ENCODE measurements at places on chromosomes 3 and 15.

- no peak for DNase-seq
These were observed 276.7 kb downstream of the CNTN4 start for GRCh38 chr3:2375376-2375775.

GRCh38 chr3:4907050-4907449 lies 72.2 kb upstream of the BHLHE40 start:
- no peak for DNase-seq

GRCh38 chr3:119042162-119042561 lies 7.5 kb upstream of the IGSF11 start:
- no peak for DNase-seq

DNA sequence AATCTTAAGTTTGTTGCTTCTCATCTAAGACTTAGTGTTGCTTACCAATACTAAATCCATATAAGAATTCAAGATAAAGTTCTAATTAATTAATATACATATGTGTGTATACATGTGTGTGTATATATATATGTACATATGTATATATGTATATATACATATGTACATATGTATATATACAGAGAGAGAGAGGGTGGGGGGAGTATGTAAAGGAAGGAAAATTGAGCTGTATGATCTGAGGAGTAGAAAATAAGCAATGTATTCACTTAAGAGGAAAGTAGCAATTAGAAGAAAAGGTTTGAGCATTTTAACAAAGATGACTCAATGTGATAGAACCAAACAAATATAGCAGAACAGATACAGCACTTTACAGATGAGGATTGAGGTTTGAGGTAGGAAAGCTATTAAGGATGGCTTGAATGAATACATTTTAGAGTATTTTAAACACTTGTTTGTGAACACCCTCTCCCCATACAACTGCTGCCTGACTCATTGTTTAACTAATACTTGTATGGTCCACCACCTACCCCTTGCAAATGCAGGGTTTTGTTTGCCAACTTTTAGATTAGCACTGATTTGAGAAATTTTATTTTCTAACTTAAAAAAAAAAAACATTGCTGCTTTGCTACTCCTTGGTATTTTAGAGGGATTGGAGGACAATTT lies 681.1 kb upstream of the CADM2 start:
- DNase-seq = no peak

DNA sequence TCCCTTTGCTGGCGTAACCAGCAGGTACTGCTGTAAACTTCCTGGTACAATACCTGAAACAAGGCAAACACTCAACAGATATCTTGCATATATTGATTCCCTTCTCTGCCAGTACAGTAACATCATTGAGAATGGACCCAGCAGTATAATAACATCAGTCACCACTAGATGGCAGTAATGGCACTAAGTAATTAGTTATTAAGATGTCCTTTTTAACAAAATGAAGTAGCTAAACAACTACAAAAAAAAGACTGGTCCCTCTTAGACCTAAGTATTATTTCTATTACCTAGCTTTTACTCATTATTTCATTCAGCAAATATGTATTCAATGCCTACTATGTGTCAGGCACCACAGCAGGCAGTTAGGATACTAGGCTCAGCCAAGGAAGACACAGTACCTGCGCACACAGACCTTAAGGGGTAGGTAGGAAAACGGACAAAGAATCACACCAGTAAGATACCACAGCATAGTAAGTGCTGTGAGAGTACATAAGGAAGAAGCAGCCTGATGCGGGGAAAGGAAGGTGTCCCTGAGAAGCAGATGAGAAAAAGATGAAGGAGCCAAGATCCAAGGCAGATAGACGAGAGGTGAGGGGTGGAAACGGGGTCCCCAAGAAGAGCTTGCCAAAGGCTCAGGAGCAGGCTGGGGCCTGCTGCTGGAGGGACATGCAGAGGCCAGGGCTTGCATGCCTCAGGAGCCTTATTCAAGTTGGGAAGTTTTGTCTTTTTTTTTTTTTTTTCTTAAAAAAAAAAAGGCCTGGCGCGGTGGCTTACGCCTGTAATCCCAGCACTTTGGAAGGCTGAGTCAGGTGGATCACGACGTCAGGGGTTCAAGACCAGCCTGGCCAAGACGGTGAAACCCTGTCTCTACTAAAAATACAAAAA lies 102.7 kb upstream of the CHD2 start:
- DNase-seq = peak; percentile 56

- DNase-seq = no peak
These were observed 84.3 kb upstream of the SPATA16 start for GRCh38 chr3:173225351-173225750.

GRCh38 chr3:108300103-108300849 lies 3.9 kb downstream of the HHLA2 start:
- DNase-seq = no peak

GRCh38 chr3:37171144-37171543 lies 3.2 kb downstream of the LRRFIP2 start:
- no peak for DNase-seq

DNA sequence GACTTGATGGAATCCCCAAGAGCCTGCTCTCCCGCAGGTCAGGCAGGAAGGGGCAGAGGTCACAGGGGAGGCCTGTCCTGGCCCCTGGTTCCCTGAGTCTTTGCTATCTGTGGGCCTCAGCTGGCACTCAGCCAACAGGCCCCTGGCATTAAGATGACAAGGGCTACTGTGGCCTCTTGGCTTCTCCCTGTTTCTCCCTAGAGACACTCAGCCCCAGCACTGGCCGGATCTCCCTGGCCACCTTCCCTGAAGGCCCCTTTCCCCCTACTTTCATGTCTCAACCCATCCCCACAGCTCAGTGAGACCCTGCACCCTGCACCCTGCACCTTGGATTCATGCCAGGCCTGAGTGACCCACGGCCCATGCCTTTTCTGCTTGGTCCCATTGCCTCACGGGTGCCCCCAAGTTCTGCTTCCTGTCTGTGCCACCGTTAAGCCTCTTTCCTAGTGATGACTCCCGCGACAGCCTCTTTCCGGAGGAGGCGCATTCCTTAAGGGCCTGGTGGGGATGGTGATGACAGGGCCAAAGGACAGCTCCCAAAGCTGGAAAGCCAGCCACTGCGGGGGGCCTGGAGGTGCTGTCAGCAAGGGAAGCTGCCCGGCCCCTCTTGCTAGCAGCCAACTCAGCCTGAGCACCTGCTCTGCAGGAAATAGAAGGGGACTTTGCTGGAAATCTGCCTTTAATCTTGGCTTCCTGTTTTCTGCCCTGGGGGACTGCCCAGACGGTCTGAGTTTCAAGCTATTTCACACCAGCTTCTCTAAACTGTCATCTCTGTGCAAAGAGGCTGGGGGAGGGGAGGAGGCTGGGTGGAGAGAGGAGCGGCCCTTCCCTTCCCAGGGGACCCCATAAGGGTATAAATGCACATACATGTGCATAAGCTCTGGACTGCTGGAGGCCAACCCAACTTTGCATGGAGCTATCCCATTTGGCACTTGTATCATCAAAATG lies 4.8 kb upstream of the CSK start:
- no peak for DNase-seq

DNA sequence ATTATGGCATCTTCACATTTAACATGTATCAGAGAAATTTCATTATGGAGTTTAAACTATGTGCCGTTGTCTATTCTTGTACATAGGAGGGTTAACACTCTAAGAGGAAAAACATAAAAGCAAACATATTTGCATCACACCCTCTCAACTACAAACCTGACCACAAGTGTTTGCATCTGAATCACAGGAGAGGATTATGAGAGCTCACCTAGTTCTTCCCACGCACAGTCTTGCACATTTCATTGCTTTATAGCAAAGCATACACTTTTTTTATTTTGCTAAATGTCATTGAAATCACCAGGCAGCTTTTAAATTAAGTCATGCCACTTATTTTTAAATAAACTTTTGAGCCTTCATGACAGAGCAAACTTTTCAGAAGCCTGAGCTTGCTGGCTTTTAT lies 12.5 kb downstream of the TRAT1 start:
- DNase-seq = no peak

DNA sequence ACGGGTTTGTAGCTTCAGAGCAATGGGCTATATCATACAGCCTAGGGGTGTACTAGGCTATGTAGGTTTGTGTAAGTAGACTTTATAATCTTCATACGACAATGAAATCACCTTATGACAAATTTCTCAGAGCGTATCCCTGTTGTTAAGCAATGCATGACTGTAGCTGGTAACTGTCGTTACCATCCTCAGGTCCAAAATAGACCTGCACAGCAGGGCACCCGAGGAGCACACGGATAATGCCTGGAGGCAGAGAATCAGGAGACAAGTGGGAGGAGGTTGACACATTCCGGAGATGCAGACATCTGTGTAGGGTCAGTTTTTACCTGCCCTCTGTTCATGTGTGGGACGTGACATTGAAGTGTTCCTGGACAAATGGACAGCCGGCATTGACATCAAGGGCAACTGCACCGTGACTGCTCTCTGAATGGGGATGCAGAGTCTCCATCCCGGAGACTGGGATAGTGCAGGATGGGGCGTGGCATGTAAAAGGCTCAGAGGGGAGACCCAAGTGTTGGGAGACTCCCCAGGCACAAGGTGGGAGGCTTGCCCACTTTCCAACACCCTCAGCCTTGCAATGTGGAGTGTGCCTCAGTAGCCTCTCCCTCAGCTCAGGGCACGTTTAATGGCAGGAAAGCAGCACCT lies 45.9 kb upstream of the PGPEP1L start:
- no peak for DNase-seq

GRCh38 chr3:197378985-197379718 lies 80.7 kb upstream of the DLG1 start:
- no peak for DNase-seq

GRCh38 chr15:63198371-63199250 lies 9.2 kb downstream of the RAB8B start:
- DNase-seq = no peak

- DNase-seq = no peak
These were observed 37.2 kb downstream of the ECT2 start for GRCh38 chr3:172787746-172788145.

DNA sequence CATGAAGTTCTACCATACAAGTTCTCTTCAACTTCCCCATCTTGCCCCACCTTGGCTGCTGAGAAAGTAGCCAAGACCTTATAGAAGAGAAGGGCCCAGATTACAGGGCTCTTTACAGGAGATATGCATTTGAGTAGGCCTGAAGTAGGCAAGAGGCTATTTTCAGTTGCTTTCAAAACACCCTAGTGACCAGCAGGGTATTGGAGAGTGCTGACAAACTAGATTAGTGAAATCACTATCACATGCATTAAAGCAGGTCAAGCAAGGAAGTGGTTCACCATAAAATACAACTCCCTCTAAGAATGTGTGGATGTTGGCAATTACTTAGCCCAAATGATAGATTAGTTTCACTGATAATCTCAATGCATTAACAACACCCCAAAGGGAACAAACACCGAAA lies 2.7 kb upstream of the LZTFL1 start:
- no peak for DNase-seq

GRCh38 chr15:99564221-99565048 lies 1.3 kb upstream of the MEF2A start:
- DNase-seq = no peak

DNA sequence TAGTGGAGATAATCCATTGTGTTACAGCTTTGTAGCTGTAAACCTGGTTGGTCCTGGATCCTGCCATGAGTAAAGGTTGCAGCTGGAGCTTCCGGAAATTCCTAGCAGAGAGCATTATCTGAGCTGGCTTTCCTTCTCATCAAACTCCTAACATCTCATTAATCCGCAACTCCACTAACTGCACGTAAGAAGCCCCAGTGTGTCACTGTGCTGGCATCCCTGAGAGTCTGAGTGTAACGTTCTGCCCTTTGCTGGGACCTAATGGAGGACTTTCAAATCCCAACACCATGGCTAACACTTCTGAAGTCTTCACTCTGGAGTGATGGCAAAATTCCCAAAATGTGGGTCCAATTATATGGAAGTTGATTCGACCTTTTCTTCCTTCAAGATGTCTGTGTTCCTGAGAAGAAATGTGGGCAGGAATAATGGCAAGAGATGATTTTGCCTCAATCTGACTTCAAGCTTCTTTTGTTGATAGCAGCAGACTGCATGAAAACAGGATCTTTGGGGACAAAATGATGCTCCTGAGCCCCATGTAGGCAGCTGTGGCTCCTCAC lies 9.6 kb upstream of the TRPM1 start:
- no peak for DNase-seq

All from SW 1271 (cell line).